ENCODE measurements at places on chromosomes 7 and 10.

- no peak for DNase-seq
Observed at GRCh38 chr7:155796381-155797261, 15.6 kb downstream of the SHH start.

DNA sequence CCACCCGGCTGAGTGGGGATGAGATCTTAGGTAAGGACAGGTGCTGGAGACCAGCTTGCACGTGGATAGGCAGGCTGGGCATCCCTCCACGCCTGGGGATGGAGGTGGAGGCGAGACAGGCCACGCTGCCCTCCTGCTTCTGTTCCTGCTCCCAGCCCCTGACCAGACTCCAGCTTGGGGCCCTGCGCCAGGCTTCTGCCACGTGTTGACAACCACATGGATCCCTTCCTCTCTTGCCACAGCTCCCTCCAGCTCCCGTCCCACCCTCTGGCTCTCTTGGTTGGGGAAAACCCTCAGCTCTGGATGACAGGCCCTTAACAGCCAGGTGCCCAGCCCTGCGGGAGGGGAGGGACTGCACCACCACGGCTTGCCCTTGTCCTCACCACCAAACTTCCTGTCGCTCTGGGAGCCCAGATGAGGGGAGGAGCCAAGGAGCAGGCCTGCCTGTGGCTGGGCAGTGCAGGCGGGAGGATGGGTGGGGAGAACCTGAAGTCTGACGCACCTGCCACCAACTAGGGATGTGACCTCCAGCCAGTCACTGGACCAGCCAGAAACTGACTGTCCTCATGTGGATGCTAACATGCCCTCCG, 36.0 kb downstream of the KCNH2 start:
- peak; percentile 62 for DNase-seq

- DNase-seq = no peak
Observed at GRCh38 chr7:66088861-66089838, 13.5 kb downstream of the ASL start.

DNA sequence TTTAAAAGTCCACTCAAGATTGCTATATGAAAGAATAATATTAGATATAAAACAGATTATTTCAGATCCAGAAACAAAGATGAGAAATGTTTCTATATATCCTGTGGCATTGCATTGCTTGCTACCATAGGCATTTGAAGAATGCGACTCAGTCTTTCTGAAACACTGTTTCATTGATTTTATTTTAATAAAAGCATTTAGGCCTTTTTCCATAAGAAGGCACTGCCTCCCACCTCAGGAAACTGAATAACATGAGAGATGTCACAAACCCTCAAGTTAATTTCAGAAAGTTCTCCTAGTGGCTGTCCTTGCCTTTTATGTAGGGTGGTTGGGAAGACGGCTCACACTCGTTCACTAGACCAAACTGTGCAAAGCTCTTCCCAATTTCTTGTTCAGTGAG, 23.3 kb downstream of the PRPS1L1 start:
- DNase-seq = no peak

DNA sequence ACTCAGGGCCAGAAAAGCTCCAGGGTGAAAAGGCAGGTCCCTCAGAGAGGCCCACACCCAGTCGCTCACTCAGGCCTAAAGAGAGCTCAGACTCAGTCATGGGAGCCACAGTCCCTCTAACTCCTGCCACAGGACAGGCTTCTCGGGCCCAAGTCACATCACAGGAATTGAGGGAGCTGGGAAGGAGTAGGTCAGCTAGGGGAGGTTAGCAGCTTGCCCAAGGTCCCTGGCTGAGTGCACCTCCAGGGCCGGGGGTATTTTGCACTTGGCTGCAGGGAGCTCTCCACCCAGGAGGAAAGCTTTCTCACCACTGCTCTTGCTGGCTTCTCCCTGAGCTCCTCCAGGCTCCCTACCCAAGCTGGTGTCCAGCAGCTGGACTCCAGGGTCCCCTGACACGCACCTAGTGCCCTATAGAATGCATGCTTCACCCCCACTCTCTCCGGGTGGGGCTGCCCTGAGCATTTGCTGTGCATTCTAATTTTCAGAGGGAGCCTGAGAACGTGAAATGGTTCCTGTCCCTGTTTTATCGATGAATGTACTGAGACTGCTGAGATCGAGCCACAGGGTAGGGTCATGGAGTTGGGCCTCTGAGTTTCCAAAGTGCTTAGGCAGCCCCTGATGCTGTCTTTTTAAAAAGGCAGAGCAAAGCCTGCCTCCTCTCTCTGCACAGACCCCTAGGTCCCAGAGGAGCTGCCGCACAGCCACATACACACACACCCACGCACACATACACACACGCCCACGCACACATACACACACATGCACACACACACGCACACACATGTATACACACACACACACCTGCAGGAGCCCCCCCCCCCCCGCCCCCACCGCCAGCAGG, 37.9 kb upstream of the RET start:
- DNase-seq = no peak

GRCh38 chr10:106920538-106920937, 244.0 kb downstream of the SORCS1 start:
- DNase-seq = no peak

- no peak for DNase-seq
Observed at GRCh38 chr7:116674508-116675173, 2.6 kb downstream of the MET start.

- no peak for DNase-seq
Observed at GRCh38 chr7:156095908-156096539, 283.8 kb upstream of the SHH start.

- DNase-seq = no peak
Observed at GRCh38 chr10:61313460-61313859, 139.7 kb downstream of the TMEM26 start.

DNA sequence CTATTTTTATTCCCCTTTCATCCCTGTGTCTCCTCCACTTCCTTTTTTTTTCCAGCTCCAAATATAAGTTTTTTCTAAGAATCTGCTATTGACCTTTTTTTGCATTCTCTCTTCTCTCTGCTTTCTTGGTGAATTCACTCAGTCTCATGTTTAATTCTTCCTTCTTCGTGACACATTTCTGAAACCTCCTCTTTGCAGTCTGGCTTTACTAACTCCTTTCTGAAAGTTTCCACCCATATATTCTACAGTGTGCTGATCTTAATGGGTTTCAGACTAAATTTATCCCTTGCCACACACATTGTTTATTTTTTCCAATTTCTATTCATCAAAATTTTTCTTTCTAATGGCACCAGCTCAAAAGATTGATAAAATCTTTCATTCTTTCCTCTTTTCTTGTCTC, 47.8 kb upstream of the CALD1 start:
- DNase-seq = no peak

GRCh38 chr7:1080252-1080920, 7.5 kb upstream of the GPER1 start:
- DNase-seq = no peak

DNA sequence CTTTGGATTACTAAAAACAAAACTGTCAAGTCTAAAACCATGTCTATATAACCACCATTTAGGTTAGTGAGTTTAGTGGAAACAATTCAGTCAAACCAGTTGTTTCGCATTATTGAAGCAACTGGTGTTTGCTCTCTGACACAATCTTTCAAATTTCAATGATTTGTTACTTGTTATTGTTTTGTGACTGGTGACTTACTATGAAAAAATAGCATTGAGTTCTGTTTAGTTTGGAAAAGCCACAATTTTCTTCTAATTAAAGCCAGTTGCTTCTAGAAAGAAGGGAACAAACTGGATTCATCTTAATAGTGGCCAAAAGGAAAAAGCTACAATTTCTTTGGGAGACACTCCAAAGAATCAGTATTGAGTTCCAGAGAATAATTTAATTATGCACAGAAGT, 30.4 kb downstream of the LAMB4 start:
- no peak for DNase-seq

- peak; percentile 63 for DNase-seq
Observed at GRCh38 chr10:32055478-32056135, 618 bp downstream of the KIF5B start.

DNA sequence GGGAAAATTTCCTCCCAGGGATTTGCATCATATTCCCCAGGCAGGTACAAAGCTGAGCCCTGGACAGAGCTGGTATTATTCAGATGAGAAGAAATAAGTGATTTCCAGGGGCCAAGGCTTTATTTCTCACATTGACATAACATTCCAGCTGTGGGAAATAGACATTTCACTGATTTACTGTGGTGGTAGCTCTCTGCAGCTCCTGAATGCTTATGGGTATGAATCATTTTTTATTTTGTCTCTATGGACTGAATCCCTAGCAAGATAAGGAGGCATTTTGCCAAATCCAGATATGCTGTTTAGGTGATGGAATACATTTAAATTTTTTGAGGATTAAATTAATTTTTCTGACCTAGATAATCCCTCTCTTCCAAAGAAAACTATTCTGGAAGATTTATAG, 97.9 kb downstream of the MTPN start:
- DNase-seq = no peak

GRCh38 chr10:13448216-13448615, 80.6 kb downstream of the BEND7 start:
- DNase-seq = no peak

GRCh38 chr10:122995936-122996335, 12.7 kb downstream of the IKZF5 start:
- DNase-seq = no peak

DNA sequence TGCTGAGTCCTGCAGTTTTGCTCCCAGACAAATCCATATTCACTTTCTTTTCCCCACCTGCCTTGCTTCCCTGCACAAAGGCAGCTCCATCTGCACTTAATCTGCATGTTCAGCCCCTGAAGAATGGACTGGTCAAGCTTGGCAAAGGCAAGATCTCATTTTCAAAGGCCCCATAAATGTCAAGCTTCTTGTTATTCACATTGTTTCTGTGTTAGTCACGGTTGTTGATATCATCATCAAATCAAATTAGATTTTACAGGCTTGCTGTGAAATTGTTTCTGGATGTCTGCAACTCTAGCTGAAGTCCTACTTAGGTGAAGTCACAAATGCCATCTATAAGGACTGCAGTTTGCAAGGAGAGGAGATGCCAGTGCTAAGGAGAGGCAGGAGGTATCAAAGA, 91.0 kb downstream of the GPAM start:
- no peak for DNase-seq

DNA sequence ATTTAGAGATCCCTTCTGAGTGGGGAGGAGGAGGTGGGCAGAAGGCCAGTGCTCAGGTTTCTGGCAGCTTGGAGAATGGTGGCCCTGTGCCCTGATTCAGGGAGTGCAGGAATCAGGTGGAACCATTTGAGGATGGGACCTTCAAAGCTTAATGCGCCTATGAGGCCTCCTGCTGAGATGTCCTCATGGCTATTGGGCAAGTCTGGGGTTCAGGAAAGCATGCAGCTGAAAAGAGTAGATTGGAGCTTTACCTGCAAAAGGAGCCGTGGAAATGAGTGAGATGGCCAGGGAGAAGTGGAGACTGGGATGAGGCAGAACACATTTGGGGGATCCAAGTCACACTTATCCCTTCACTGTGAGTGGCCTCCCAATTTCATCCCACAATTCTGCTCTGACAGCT, 6.1 kb downstream of the FFAR4 start:
- DNase-seq = no peak

- DNase-seq = no peak
Observed at GRCh38 chr10:62081341-62082270, 180.1 kb downstream of the ARID5B start.

DNA sequence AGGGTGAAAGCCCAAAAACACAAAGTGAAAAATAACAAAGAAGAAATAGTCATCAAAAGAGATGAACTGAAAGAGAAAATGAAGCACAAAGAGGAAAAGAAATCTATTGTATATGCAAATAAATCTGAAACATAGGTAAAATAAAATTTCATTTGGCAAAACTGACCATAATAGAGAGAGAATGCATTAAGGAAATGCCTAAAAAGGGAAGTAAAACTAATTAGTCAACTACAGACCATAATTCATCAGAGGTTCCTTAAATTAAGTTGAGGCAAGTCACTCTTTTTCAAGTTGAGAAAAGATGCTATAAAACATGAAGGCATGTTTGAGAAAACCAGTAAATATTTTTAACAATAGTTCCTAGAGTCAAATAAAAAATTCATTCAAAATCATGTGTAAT, 233.3 kb downstream of the LRRN3 start:
- no peak for DNase-seq

GRCh38 chr10:60711496-60711895, 66.8 kb upstream of the CDK1 start:
- DNase-seq = no peak

DNA sequence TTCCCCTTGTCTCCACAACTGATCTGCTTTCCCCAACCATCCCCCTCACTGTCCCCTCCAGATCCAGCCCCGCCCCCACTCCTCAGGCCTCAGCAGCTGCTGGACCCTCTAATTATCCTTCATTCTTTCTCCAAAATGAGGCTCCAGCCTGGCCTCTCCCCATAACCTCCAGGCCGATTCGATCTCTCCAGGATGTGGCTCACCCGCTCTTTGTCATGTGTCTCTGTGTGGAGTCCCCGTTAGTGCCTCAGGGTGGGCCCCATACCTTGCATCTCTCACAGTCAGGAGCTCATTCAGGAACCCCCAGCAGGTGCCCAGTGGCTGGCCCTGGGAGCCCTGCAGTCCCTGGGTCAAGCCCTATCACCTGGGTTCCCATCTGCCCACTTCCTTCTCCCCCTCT, 1.3 kb downstream of the PILRA start:
- DNase-seq = no peak

- DNase-seq = no peak
Observed at GRCh38 chr7:91240376-91240941, 23.8 kb upstream of the FZD1 start.

DNA sequence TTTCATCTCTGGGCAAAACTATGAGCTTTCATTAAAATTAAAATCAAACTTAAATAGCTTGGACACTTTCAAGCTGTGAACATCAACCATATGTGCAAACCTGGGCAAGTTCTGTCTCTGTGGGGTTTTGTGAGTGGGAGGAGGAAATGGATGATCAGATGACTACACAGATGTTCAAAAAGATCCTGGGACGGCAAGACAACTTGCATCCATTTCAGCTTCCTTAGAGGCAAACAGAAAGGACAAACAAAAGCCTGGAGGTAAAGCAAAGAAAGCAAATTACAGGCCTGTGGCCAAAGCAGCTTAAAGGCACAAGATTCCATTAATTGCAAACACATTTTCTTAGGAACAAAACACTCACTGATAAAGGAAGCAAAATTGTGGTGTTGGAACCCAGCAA, 222.2 kb downstream of the NEBL start:
- DNase-seq = no peak

DNA sequence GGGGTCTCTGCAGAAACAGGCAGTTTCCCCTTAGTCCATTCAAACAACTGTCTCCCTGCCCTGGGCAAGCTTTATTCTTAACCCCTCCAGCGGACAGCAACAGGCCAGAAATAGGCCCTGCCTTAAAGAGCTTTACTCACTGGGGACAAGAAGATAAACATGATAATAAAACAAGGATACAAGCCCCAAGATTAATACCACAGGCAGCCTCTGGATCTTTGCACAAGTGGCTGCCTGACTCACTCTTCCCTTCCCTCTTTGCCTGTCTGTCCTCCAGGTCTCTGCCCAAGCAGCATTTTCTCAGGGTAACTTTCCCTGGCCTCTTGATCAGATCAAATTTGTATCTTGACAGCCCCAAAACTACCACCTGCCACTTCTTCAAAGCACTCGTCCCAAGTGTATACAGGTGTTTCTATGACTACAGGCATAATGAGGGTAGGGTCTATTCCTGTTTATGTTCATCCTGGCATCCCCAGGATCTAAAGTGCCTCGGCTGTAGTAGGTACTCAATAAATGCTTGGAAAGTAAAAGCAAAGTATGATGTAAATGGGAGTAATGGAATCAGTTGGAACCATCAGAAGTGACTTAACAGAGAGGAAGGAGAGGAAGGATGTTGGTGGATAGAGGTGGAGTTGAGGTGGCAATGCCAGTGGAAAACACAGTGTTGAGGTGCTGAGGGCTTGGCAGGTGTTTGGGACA, 7.0 kb upstream of the CAMK2G start:
- no peak for DNase-seq
